ENCODE measurements at places on chromosomes 6 and 20.

DNA sequence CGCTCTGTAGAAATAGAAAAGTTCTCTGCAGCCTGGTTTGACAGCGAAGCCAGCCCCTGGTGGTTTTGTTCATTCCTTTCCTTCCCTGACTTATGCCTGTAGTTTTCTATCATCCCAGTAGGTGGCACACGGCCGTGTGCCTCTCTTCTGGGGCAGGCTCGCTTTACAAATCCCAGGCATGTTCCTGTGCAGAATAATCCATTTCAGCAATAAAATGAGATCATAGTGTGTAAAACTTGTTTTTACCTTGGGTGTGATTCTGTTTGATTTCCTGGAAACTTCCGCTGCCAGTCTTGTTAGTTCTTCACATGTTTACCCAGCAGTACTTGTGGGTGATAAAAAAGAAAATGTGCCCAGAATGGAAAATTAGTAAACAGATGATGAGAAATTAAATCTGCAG, 7.4 kb upstream of the INSM1 start:
- DNase-seq: no peak

- no peak for DNase-seq
These were observed 148.2 kb upstream of the CITED2 start for GRCh38 chr6:139522511-139523220.

DNA sequence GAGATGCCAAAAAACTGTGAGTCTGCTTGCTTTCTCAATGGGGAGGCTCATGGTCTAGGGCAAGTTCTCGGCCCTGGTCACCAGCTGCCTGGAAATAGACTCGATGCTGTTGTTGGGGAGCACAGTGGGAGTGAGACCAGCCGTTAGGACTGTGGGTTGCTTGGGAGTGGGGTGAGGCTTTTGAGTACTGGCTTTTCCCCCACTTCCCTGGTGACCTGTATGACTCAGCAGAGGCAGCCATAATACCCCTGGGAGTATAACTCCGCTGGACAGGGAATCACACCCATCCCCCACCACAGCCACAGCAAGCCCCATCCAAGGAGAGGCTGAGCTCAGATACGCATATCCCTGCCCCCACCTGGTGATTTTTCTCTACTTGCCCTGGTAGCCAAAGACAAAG, 48.9 kb upstream of the OGFRL1 start:
- DNase-seq: no peak

GRCh38 chr6:15628499-15629131, 34.2 kb downstream of the DTNBP1 start:
- DNase-seq: no peak

DNA sequence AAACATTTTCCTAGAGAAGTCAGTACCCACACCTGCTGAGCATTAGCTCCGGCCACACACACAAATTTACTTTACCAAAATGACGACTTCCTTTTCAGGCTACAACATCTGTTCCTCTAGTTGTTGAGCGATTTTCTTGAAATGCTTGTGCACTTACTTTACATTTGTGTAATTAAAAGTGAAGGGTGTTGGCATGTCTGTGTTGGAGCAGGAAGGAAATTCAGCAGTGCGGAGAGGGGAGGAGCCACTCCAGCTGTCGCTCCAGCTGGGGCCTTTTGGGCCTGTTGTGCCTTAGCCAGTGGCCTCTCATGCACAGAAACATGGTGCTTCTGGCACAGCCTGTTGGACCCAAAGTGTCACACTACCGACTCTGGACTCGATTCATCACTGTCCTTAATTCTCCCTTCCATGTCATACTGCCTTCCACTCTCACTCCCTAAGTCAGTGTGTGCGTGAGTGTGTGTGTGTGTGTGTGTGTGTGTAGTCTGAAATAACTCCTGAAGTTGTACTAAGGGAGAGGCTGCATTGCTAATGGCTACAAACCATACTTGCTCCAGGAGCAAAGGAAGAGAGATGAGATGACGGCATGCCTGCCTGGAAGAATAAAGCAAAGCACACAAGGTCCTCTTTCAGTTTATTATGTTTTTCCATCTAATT, 191.8 kb upstream of the ARG1 start:
- DNase-seq: no peak

GRCh38 chr6:89360415-89360999, 8.0 kb upstream of the UBE2J1 start:
- DNase-seq: no peak

DNA sequence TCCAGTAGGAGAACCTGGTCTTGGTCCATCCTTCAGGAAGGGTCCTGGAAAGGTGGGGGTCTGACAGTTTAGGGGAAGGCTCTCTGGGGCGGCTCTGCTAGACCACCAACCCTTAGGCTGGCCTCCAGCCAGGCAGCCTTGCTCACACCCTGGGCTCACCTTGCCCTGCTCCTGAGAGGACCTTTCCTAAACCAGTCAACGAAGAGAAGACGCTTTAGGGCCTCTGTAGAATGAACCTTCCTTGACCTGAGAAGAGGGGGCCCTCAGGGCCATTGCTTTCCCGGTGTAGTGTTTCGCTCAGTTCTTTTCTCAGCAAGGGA, 1.1 kb downstream of the CDC25B start:
- DNase-seq: no peak

GRCh38 chr20:24437196-24438082, 32.0 kb upstream of the SYNDIG1 start:
- no peak for DNase-seq

DNA sequence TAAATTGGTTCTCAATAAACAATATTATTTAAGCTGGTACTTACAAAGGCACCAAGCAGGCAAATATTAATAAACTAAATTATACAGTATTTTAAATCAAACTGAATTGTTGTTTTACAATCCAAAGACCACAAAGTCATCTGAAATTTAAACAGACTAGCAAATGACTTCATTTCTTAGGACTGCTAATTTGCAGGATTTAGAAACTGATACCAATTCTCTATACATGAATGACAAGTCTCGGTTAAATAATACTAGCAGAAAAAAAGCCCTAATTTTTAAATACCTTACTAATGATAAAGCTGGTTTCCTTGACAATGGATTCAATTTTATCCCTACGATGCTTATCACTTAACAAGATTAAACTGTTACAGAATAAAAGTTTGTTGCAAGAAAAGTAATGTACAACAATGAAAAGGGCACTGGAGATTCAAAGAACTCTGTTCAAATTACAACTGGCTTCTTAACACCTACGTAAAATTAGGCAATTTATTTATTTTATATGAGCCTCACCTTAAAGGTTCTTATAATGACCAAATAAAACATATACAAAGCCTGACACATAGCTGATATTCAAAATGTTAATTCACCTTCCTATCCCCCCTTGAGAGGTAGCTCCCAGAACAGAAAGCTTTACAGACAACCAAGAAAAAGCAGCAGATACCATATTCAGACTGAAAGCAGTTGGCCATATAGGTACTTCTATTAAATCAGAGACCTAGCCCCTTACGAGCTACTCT, 33.1 kb downstream of the HBS1L start:
- DNase-seq: no peak

DNA sequence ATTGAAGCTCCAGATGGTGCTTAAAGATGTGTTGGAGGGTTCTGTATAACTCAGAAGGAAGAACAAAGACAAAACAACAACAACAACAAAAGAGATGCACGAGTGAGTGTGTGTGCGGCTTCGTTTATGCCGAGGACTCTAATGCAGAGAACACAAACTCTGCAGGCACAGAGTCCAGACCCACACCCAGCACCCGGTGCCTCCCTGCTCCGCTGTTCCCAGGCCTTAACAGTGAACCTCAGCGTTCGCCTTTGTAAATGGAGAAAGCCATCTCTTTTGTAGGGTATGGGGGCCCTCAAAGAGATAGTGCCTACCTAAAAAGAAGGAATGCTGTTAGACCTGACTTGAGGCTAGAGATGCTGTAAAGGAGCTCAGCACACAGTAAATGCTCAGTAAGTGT, 243.3 kb downstream of the ERMARD start:
- DNase-seq: no peak

DNA sequence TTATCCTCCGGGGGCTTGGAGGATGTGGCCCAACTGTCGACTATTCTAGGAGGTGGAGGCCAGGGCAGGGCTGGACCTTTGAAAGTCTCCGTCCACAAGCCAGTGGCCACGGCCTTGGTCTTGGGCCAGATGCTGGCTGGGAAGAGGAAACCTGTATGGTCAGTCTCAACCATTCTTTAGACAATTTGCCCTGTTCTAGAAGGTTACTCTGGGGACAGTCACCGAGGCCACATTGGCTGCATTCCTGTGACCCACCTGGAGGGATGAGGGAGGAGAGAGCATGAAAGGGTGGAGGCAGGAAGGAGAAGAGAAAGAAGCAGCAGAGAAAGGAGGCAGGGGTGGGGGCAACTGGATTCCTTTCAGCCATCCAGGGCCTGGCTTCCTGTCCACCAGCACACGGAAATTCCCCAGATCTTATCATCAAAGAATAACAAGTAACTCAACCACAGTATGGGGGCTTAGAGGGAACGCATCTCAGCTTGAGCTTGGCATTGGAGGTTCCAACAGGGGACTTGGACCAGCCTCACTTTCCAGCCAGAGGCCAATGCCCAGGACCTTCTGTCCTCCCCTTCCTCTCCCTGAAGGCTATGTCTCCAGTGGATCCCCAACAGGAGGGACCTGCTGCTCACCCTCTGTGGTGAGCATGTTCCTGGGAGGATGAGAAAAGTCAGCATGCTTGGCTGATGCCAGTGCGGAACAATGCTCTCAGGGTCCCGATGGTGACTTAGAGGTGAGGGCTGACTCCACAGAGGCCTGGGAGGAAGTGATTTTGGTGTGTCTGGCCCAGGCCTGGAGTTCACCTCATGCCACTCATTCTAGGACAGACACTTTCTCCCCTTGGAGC, 30.4 kb downstream of the TGM2 start:
- DNase-seq: peak; percentile 20

- DNase-seq: no peak
These were observed 30.8 kb upstream of the SMLR1 start for GRCh38 chr6:130796313-130796905.

GRCh38 chr6:156905801-156906200, 128.6 kb downstream of the ARID1B start:
- DNase-seq: no peak

DNA sequence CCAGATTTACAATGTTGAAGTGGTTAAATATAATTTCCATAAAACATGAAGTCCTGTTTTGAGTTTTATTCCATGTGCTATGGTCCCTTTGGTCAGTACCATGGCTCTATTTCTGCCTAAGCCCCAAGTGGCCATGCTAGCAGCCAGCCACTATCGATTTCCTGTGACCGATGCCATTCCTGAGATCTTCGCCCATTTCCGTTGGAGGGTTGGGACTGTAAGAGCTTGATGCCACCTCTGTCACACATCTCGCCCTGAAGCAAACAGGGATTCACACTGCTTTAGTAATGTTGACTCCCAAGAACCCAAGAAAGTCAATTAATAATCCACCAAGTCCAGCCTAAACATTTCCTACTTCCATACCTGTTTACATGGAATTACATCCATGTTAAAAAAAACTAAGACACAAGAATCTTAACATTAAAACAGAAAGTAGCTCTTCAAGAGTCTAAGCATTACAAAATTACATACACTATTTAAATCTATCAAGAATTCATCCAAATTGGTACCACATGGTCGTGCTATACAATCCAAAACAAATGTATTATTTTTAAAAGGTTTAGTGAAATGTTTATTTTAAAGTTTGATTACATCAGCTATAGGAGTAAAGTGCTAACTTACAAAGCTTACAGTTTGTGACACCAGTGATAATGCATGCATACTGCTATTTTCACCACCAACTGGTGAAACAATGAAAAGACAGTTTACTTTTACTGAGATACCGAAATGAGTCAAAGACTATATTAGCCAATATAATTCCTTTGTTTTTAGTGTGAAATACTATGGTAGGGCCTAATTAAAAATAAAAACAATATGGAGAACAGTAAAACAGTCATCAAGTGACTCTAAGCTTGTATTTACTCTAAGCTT, 2.5 kb downstream of the RBM39 start:
- DNase-seq: no peak

GRCh38 chr6:7035837-7036249, 71.9 kb upstream of the RREB1 start:
- no peak for DNase-seq

DNA sequence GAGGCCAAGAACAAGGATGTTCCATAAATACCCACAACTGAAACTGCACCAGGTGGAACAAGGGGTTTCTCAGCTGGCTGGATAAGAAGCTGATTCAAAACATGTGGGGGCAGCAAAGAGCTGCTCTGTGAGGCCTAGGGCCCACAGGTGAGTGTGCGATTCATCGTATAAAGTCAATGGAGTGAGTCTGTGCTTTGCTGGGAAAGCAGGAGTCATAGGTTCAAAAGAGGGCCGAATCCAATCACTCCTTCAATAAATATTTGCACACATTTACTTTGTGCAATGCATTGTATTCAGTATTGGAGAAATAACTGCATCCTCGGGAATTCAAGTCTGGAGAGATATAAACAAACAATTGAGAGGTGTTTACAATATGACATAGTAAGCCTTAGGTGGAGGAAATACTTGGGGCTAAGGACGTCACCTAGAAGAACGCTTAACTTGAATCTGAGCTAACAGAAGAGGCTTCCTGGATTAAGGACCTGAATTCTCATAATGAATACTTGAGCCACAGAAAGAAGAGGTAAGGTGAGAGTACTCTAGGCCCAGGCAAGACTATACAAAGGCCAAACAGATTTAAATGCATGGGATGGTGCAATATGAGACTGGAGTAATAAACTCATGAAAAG, 83.7 kb upstream of the TMEM30A start:
- no peak for DNase-seq

- DNase-seq: no peak
These were observed 27.1 kb upstream of the TASP1 start for GRCh38 chr20:13665709-13666395.

DNA sequence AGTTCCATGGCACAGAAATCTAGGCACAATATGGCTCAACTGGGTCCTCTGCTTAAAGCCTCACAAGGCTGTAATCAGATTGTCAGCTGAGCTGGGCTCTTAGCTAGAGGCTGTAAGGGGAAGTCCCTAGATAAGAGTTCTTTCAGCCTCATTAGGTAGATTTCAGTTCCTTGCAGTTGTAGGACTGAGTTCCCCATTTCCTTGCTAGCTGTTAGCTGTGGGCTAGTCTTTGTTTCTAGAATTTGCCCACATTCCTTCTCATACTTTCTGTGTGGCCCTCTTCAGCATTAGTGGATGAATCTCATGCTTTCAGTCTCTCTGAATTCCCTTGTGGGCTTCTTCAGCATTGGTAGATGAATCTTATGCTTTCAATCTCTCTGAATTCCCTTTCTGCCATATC, 71.0 kb upstream of the MRAP2 start:
- DNase-seq: no peak

- no peak for DNase-seq
These were observed 20.3 kb downstream of the ADGRG6 start for GRCh38 chr6:142322066-142322465.

DNA sequence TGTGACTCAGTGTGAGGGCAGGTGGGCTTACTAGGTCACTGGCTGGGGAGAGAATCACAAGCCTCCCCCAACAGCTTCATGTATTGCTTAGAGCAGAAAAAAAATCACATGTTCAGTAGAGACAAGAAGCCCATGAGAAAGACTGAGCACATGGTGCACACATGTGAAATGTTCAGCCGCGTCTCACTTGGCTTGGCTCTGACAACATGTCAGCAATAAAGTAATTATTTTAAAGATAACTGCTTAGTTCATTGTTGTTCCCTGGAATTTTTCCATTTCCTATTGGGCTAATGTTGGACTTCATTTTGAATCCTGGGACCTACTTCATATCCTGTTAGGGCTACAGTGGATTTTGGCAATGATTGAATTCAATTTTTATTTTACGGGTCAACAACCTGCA, 222.6 kb downstream of the C6orf118 start:
- DNase-seq: no peak
